Mesothelial cell of epicardium (in vitro differentiated cells): ENCODE measurements at places on chromosomes 4 and X. TPM values are rescaled to one million over a fixed set of nuclear protein-coding genes. Genes with fewer than 3 reads are reported as not detected.

DNA sequence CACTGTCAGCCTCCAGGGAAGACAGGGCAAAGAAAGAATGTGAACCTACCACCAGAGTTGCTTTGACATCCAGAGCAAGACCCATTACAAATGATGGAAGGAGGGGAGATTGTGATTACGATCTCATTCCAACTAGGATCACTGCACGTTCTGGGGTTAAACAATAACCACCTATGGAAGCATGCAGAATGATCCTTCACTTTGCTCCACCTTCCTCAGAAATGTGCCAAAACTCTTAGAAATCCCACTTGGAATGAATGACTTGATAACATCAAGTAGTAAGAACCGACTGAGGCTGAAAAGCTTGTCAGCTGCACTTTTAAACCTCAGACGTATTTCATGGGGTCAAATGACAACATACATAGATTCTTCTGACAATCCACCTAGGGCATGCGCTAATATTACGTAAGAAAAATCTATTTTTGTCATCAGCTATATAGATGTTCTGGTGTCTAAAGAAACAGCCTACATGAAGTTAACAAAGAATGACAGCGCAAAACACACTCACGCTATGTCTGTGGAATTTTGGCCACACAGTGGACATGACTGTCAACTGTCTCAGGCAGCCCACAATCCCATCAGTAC lies 3.5 kb upstream of the STS start:
- DNase-seq, result no peak

ZNF185 gene
- total RNA-seq, result 31.8 to 35.3 TPM (median 32.8 TPM) in 3 replicates

DNA sequence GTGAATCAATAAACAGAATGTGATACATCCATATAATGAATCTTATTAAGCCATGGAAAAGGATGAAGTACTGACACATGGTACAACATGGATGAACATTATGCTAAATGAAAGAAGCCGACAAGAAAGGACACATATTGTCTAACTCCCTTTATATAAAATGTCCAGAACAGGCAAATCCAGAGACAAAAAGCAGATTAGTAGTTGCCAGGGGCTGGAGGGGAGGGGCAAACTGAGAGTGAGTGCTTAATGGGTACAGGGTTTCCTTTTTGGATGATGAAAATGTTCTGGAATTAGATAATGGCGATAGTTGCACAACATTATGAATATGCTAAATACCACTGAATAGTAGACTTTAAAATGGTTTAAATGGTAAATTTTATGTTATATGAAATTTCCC lies 17.4 kb downstream of the ADGRG4 start:
- no peak for DNase-seq

DNA sequence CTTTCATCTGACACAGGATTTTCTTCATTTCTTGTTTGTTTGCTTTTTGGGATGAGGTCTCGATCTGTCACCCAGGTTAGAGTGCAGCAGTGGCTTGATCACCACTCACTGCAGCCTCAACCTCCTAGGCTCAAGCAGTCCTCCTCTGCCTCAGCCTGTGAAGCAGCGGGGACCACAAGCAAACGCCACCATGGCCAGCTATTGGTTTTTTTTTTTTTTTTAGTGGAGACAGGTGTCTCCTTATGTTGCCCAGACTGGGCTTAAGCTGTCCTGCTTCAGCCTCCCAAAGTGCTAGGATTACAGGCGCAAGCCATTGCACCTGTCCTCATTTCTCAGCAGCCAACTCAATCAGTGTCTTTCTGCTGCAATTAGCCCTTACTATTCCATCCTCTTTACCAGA lies 10.3 kb downstream of the SPRY1 start:
- no peak for DNase-seq

DNA sequence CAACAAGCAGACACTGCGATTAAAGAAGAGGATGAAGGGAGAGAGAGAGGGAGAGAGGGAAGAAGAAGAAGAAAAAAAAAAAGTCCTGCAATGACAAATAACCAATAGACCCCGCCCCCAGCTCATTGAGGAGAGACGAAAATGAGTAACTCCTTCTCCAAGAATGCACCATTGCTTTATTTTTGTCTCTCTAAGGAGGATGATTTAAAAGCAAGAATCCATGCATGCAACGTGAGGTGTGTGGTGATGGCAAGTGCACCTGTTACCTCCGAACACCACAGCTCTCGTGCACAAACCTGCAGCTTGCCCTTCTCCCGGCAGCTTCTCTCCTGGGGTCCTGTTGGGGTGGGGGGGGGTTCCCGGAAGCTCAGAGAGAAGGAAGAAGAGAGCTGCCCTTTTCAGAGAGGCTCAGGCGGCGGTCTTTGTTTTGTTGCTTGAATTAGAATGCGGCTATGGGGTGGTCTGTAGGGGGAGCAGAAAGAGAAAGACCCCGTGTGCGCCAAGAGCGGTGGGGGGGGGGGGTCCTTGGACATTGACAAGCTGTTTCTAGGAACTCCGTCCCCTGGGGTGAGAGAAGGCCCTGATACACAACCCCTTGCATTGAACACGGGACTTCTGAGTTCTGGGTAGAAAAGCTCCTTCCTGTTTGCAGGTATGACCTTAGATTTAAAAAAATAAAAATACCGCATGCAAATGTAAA lies 100.7 kb downstream of the CRLF2 start:
- DNase-seq, result no peak

DNA sequence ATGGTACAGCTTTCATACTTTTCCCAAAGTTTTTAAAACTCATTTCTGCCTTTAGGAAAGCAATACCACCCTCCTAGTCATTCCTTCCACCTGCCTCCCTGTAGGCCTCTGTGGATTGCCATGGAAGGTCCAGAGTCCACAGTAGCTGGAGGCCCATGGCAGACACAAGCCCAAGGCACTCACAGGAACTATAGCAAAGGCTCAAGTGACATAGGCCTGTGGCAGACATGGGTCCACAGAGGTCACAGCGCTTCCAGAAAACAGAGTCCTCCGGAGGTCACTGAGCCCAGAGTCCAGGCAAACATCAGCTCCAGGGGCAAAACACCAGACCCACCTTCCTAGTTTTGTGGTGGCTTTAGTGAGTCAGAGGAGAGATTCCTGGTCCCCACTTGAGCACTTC lies 147.6 kb upstream of the ATP6AP2 start:
- no peak for DNase-seq

GRCh38 chr4:182741914-182742313 lies 175.3 kb downstream of the DCTD start:
- no peak for DNase-seq

GRCh38 chr4:79233820-79234219 lies 92.0 kb downstream of the NAA11 start:
- DNase-seq, result no peak

JAKMIP1 gene
- total RNA-seq, result not detected in 3 replicates

TMEM271 gene
- 0.11 TPM in 1 of 3 replicates, not detected in the others for total RNA-seq

GRCh38 chr4:73725985-73726384 lies 14.4 kb upstream of the CXCL8 start:
- no peak for DNase-seq

- DNase-seq, result no peak
Observed at GRCh38 chr4:111639120-111639690, 506.0 kb upstream of the FAM241A start.

DNA sequence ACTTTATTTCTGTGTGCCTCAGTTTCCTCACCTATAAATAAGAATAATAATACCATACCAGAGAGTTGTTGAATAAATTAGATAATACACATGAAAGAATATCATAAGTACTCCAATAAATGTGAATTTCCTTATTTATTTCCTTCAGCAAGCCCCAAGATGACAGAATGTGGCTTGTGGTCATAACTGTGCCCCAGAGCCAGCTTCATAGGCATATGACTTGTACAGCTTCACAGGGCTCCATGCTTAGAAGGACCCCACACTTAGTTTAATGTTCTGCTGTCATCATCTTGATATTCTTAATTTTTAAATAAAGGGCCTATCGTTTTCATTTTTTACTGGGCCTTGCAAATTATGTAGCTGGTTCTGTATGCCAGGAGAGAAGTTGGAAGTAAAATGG lies 25.3 kb downstream of the VSIG4 start:
- no peak for DNase-seq

DNA sequence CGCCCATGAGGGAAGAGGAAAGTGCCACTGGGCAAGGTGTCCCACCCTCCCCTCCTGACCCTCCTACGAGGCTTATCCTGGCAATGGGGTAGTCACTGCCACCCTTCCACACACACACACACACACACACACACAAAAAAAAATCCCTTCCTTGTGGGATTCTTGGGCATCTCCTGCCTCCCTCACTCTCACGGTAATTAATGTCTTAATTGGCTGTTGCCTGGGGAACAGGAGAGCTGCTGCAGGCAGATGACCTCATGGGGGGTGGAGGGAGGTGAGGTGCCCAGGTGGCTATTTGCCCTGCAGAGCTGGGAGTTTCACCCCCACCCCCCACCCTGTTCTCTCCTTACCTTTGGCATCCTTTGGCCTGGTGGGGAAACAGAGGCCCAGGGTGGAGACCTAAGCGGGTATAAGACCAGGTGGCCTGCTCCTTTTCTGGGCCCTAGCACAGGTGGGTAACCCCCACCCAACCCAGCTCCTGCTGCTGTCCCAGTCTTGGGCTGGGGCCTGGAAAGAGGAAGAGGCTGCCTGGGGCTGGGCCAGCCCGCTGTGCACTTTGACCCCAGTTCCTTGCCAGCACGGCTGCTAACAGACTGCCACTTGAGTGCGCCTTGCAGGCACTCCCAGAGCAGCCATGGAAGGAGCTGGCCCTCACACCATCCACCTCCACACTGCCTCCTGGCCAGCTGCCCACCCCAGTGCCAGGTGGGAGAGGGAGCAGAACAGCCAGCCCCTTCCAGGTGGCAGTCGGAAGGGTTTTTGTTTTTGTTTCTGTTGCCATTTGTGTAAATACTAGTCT lies 12.6 kb downstream of the EFNB1 start:
- no peak for DNase-seq

TMEM35A gene
- total RNA-seq, result 6.2 to 6.8 TPM (median 6.7 TPM) in 3 replicates
